ENCODE measurements at places on chromosomes 12 and 14. TPM values are rescaled to one million over a fixed set of nuclear protein-coding genes. Genes with fewer than 3 reads are reported as not detected.

DNA sequence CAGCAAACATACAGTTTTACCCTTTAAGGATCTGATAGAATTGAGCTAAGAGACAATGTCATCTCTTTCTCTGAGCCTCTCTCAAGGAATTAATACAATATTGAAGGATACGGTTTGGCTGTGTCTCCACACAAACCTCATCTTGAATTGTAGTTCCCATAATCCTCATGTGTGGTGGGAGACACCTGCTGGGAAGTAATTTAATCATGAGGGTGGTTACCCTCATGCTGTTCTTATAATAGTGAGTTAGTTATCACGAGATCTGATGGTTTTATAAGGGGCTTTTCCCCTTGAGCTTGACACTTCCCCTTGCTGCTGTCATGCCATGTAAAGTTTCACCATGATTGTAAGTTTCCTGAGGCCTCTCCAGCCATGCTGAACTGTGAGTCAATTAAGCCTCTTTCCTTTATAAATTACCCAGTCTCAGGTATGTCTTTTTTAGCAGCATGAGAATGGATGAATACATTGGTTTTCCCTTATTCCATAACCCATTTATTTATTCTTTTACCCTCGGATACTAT lies 47.6 kb downstream of the TMEM30B start:
- no peak overlapping the region for H3K4me3 ChIP-seq
- H3K36me3 ChIP-seq = no peaks in the 10 kb centered on the region
- peak; percentile 10 for DNase-seq
- peaks cover 10% of the 10 kb centered on the region for H3K27me3 ChIP-seq
- no peak overlapping the region for H3K27ac ChIP-seq
- peaks cover 3% of the 10 kb centered on the region for H3K4me1 ChIP-seq

SLC5A8 gene
- not detected for total RNA-seq

DNA sequence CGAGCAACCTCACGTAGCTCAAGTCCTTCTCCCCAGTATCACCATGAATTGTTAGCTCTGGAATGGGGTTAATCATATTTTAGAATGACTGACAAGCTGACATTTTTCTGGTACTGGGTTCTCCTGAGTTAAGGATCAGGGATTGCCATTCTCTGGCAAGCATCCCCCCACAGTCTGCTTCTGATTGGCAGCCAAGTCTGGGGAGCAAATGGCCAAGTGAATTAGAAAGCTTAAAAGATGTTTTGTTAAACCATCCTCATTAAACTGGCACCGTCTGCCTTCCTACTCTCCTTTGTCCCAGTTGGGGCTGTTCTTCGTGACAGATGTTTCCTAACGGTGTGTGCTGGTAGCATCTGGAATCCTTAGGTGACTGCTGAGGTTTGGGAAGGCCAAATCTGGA lies 17.2 kb upstream of the CISTR start:
- peaks cover 37% of the 10 kb centered on the region for H3K27me3 ChIP-seq
- DNase-seq = no peak
- no peak overlapping the region for H3K4me3 ChIP-seq
- no peaks in the 10 kb centered on the region for H3K4me1 ChIP-seq
- H3K27ac ChIP-seq = no peak overlapping the region
- no peaks in the 10 kb centered on the region for H3K36me3 ChIP-seq

- no peak overlapping the region for H3K27ac ChIP-seq
- no peak for DNase-seq
- H3K36me3 ChIP-seq = no peaks in the 10 kb centered on the region
- H3K4me3 ChIP-seq = no peak overlapping the region
- H3K27me3 ChIP-seq = peaks cover 2% of the 10 kb centered on the region
- peaks cover 9% of the 10 kb centered on the region for H3K4me1 ChIP-seq
These were observed 22.2 kb upstream of the TCL1B start for GRCh38 chr14:95664066-95664465.

DNA sequence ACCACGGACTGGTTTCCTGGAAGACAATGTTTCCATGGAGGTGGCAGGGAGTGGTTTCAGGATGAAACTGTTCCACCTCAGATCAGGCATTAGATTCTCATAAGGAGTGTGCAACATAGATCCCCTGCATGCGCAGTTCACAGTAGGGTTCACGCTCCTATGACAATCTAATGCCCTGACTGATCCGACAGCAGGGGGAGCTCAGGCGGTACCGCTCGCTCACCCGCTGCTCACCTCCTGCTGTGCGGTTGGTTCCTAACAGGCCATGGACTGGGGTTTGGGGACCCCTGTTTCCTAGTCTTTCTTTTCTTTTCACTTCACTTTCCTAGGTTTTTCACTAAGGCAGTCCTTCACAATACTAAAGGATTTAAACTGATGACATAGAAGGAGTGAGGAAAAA lies 39.6 kb downstream of the GUCY2C start:
- no peak overlapping the region for H3K27ac ChIP-seq
- no peaks in the 10 kb centered on the region for H3K36me3 ChIP-seq
- H3K4me1 ChIP-seq = peaks cover 5% of the 10 kb centered on the region
- H3K4me3 ChIP-seq = no peak overlapping the region

- no peaks in the 10 kb centered on the region for H3K4me1 ChIP-seq
- no peaks in the 10 kb centered on the region for H3K27me3 ChIP-seq
- no peak overlapping the region for H3K4me3 ChIP-seq
- no peaks in the 10 kb centered on the region for H3K36me3 ChIP-seq
These were observed 197.0 kb upstream of the PRICKLE1 start for GRCh38 chr12:42786400-42787148.

AMN1 gene
- total RNA-seq = 6.6 TPM
